ENCODE measurements at places on chromosomes 5 and 9.

DNA sequence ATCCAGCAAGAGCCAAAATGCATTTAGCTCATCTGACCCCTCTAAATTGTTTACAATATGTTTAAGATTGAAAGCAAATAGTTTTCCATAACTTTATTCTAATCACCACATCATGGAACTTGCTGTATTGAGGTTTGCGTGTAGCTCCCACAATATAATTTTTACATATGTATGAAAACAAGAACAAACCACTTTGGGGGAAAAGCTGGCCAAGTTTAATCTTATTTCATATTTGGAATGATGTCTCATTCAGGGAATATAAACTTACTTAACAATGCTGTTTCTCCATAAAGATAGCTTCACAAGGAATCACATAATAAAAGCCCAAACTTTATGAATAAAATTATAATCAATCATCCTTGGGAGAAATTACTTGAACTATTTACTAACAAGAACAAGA lies 194.6 kb upstream of the PCSK5 start:
- DNase-seq = no peak

GRCh38 chr9:28464481-28465216 lies 891.4 kb upstream of the C9orf72 start:
- no peak for DNase-seq

DNA sequence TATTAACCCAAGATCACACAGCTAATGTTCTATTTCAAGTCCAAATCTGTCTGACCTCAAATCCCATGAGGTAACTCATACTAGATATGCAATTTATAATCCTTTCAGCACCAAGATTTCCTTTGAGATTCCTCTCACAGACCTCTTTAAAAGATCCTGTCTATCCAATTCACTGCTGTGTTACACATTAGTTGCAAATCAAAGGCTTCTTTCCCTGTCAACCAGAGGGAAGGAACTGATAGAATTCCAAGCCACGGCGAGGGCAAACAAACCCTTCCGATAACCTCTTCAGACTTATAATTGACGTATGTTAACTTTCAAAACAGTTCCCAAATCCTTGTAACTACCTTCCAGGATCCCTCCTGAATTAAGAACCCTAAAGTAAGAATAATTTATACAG lies 168.9 kb downstream of the DRD1 start:
- DNase-seq = no peak

DNA sequence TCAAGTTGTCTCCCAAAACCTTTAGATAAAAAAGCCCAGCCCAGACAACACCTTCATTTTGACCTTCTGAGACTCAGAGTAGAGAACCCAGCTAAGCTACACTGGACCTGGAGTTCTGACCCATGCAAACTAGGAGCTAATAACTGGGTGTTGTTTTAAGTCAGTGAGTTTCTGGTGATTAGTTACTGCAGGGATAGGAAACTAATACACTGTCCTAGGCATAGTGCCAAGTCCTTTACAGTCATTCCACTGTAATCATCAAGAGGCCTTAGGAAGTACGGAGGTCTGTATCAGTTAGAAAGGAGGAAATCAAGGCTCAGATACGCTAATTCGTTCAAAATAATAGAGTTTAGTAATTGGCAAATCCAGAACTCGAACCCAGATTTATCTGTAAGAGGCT lies 197.9 kb downstream of the KCTD16 start:
- no peak for DNase-seq

- no peak for DNase-seq
Observed at GRCh38 chr9:131024978-131025868, 16.2 kb downstream of the LAMC3 start.

DNA sequence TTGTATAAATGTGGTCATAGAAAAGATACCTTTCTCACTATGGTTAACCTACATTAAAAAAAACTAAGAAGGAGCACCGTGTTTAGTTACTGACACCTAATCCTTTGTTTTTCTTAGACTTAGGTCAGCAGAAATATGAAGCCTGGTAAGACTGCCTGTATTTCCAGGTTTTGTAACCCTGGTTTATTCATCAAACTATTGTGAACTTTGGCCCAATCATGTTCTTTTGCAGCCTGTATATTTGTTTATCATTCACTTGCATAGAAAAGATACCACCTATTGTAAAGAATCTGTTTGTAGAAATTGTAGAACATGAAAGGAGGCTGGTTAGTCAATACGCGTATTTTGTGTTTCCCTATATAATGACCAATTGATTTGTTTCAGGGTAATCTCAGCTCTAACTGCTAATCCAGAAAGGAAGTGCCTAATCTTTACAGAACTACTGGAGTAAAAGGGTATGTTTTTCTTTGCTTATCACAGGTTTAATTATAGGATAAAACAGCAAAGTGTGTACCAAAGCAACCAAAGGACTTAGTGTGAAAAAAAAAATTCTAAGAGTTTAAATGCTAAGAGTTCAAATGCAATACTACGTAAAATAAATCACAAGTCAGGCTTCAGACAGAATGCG lies 103.6 kb downstream of the LURAP1L start:
- DNase-seq = no peak

DNA sequence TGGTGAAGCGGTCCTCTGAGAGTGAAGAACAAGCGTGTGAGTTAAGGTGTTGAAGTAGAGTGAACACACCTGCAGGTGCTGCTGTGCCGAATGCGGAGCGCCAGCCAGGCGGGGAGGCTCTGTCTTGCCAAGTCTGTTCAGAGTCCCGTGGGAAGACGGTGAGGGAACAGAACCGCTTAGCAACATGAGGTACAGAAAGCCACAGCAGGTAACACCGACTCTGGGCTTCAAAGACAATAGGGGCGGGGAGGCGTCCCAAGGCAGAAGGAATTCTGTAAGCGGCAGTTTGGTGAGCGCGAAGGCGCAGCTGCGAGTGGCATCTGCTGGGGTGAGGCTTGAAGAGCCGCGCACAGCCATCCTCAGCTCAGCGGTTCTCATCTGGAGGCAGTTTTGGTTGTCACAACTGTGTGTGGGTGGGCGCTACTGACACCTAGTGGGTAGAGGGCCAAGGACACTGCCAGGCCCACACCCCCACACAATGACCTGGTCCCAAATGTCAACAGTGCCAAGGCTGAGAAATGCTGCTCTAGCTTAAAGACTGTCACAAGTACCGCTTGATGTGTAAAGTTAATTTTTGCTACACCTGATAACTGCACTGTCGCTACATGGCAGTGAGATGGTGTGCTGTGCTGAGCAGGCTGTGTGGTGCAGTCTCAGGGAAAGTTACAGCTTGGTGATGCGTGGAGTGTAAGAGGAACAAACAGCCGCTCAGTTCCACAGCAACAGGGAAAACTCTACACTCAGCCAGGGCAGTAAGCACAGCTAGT lies 67.4 kb upstream of the TBC1D9B start:
- peak; percentile 20 for DNase-seq

DNA sequence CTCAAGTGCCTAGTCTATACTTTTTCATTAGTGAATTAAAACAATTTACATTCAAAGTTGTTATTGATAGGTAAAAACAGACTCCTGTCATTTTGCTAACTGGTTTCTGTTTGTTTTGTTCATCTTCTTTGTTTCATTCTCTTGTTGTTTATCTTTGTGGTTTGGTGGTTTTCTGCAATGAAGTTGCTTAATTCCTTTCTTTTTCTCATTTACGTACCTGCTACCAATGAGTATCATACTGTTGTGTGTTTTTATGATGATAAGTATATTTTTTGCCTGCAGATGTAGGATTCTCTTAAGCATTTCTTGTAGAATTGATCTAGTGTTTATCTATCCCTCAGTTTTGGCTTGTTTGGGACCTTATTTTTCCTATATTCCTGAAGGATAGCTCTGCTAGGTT lies 2230.0 kb downstream of the MAT2B start:
- no peak for DNase-seq

- DNase-seq = no peak
Observed at GRCh38 chr5:115869256-115869795, 27.6 kb downstream of the AP3S1 start.

- DNase-seq = no peak
Observed at GRCh38 chr5:149452665-149453617, 73.8 kb upstream of the IL17B start.

GRCh38 chr5:145221416-145221815 lies 613.7 kb downstream of the PRELID2 start:
- DNase-seq = no peak

DNA sequence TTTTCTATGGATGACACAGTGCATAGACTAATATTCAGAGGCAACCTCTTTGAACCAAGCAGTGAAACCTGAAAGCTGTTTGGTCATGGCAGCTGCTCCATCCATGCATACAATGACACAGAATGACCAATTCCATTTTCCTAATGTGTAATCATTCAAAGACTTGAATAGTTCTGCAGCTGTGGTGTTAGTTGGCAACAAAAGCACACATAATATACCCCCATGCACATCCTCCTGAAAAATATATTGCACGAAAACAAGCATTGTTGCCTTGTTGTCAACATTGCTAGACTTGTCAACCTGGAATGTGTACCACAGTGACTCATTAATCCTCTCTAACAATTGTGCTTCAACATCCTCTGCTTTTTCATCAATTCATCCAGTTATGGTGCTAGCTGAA lies 71.0 kb upstream of the SEMA6A start:
- no peak for DNase-seq

DNA sequence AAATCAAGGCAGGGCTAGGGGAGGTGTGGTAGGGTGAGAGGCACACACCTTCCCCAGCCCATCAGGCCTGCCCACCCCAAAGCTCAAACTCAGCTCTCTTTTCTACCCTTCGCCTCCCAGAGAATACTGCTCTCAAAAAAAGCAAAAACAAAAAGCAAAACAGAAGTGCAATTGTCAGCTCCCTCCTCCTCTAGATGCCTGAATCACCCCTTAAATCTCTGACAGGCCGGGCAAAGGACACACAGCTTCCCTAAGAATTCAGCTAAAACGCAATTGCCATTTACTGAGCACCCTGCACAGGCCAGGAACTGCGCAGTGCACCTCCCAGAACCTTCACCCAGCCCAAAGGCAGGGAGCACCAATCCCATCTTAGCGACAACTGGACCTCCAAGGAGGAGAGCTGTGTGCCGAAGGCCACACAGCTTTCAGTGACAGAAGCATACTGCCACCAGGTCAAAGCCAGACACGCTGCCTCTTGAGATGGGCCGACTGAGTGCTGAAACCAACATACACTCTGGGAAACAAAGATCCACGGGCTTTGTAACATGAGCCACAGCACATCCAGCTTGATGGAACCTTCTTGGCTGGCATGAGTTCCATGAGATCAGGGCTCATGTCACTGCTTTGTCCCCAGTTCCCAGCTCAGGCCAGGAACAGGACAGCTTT lies 53.4 kb upstream of the STXBP1 start:
- DNase-seq = no peak

GRCh38 chr9:137791947-137792346 lies 85.6 kb upstream of the CACNA1B start:
- no peak for DNase-seq

GRCh38 chr9:34501889-34502425 lies 20.8 kb downstream of the ENHO start:
- no peak for DNase-seq

- DNase-seq = no peak
Observed at GRCh38 chr5:77768978-77769377, 7.2 kb downstream of the TBCA start.

- DNase-seq = no peak
Observed at GRCh38 chr9:87713278-87713987, 12.5 kb upstream of the CTSL start.

DNA sequence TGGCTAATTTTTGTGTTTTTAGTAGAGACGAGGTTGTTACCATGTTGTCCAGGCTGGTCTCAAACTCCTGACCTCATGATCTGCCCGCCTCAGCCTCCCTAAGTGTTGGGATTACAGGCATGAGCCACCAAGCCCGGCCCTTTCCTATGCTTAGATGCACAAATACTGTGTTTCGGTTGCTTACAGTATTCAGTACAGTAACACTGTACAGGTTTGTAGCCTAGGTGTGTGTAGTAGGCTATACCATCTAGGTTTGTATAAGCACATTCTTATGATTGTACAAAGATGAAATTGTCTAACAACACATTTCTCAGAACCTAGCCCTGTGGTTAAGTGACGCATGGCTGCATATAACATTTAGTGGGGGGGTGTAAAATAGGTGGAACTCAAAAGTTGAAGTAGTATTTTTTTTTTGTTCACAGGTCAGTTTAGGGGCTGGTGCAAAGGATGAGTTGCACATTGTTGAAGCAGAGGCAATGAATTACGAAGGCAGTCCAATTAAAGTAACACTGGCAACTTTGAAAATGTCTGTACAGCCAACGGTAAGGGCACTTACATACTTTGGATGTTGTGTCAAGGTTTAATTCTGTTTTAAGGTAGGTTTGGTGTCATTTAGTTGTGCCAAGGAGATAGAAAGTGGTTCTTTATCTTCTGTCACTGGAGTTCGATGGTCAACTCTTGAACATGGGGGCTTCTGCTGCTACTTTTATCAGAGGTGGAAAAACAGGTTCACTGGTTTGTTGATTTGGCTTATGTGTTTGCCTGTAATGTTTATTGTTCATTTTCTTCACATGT lies 3.4 kb downstream of the NPM1 start:
- DNase-seq = no peak

- DNase-seq = no peak
Observed at GRCh38 chr5:72203251-72203845, 96.1 kb downstream of the MAP1B start.

DNA sequence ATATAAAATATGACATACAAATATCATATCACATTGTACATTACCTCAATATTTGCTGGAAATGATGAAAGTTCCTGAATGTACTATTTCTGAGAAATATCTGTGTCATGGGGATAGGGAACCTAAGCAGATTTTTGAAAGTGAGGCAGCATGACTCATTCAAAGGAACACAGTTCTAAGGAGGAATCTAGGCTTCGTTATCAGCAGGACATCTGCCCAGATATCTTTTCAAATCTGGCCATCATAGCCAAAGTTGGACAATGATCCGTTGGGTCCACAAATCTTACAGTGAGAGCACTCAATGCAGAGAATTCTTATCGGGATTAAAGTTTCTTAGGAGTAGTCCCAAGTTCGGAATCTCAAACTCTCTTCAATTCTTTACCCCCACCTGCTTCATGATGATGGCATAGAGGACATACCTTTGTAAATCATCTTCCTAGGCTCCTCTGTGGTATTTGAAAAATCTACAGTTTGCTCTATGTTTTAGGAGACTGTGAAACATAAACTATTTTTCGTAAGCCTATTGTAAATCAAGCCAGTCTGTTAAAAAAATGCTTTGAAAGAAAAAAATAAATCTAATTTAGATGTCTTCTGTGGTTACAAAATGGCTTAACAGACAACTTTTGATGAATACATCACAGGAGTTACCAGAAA lies 29.4 kb upstream of the ALDH1A1 start:
- no peak for DNase-seq

GRCh38 chr9:6215562-6215961 lies at the start of gene IL33:
Gene IL33 (plus strand): TSS chr9:6215807. CDS start chr9:6241695, 25,888 bp downstream.
- no peak for DNase-seq

- no peak for DNase-seq
Observed at GRCh38 chr9:16318516-16319060, 551.9 kb downstream of the BNC2 start.

- no peak for DNase-seq
Observed at GRCh38 chr9:71955300-71955915, 44.0 kb downstream of the C9orf85 start.

- no peak for DNase-seq
Observed at GRCh38 chr5:105903069-105903468, 1767.7 kb downstream of the EFNA5 start.

All from activated naive CD8-positive, alpha-beta T cell treated with anti-CD3 and anti-CD28 coated beads, Interleukin-2, amount 50 U/mL, for 24 hours (primary cell).